ENCODE measurements at places on chromosomes 3 and 15. TPM values are rescaled to one million over a fixed set of nuclear protein-coding genes. Genes with fewer than 3 reads are reported as not detected.

DNA sequence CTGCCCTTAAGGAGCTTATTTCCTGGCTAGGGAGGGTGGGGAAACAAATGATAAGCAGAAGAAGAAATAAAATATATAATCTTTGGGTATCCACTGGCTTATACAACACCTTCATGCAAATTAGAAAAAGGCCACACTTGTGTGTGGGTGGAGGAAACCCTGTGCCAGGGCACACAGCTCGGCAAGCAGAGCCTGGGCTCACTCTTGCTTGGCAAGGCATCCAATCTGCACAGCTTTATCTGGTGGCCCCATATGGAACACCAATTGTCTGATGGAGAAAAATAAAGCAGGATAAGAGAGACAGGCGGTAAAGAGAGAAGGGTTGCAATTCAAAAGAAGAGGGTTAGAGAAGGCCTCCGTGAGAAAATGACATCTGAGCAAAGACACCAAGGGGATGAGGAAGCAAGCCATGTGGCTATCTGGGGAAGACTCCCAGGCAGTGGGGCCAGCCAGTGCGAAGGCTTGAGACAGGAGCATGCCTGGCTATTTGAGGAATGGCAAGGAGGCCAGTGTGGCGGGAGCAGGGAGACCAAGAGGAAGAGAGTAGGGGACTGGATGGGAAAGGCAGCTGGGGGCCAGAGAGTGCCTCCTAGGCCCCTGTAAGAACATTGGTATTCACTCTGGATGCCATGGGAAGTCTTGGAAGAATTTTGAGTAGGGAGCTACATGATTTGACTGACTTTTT is 22.5 kb upstream of the VPS8 start:
- no peak for DNase-seq
- no peaks in the 10 kb centered on the region for H3K27me3 ChIP-seq
- H3K4me3 ChIP-seq, result no peak overlapping the region
- no peaks in the 10 kb centered on the region for H3K36me3 ChIP-seq
- H3K4me1 ChIP-seq, result no peaks in the 10 kb centered on the region
- H3K27ac ChIP-seq, result no peak overlapping the region

DNA sequence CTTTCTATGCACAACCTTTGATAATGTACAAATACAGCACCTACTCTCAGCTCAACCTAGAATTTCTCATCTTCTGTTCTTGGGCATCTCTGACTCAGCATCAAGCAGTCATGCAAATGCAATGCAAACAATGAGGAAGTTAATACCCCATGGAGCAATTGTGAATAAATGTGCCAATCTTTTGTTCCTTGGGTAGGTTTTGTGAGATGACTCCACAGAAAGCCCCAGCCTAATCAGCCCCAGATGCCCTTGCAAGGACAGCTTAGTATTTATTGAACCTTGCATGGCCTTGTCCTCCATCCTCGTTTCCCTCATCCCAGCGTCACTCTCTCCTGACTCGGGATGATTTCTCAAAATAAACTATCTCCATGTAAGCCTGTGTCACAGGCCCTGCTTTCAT is 494.7 kb upstream of the NECTIN3 start:
- H3K4me3 ChIP-seq, result no peak overlapping the region
- no peaks in the 10 kb centered on the region for H3K4me1 ChIP-seq
- DNase-seq, result no peak
- H3K36me3 ChIP-seq, result no peaks in the 10 kb centered on the region
- H3K27me3 ChIP-seq, result no peaks in the 10 kb centered on the region
- H3K27ac ChIP-seq, result no peak overlapping the region

The SMCO1 gene
- total RNA-seq, result 0.05 TPM

DNA sequence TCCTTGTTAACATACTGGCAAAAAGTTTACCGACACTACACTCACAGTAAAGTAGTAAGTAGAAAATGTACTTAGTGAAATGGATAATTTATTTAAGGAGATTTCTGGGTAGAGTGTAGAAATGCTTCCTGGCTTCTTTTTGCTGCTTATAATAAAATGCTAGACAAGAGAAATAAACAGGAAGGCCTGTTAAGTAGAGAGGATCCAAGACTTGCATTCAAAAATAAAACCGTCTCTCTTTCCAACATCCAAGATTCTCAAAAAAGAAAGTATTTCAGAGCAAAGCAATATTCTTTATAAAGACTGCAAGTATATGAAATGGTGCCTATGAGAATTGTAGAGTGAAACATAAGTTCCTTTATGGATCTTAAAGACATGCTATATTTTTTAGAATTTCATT is 77.0 kb upstream of the CNTN6 start:
- H3K36me3 ChIP-seq, result no peaks in the 10 kb centered on the region
- no peak overlapping the region for H3K27ac ChIP-seq
- H3K4me1 ChIP-seq, result no peaks in the 10 kb centered on the region
- no peak overlapping the region for H3K4me3 ChIP-seq

DNA sequence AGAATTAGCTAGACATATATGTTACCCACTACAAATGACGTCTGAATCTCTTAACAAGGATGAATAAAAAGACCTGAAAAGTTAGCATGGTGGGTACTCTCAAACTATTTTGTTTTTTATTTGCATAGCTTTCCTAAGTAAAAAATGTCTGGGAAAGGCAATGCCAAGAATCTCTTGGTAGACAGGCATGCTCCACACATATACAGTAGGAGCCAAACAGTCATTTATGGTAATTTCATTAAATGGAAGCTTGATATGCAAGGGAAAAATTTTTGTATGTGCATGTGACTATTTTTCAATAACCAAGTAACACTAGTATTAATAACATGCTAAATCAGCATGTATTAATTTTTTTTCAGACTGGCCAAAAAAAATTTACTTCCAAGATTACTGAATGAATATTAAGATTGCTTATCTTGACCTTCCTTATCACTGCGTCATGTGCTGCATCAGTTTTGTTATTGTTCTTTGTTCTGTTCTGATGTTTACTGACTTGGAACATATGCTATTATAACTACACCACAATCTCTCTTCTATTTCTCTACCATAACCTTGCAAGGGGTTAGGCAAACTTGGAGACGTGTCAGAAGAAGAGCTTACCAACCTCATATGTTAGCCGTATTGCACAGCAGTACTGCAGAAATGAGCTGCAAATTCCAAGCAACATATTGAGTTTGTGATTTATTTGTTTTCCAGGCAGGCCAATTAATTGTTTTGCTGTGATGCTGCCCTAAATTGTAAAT is 255.3 kb downstream of the RBMS3 start:
- no peaks in the 10 kb centered on the region for H3K27me3 ChIP-seq
- no peak overlapping the region for H3K4me3 ChIP-seq
- H3K36me3 ChIP-seq, result no peaks in the 10 kb centered on the region
- DNase-seq, result no peak
- no peaks in the 10 kb centered on the region for H3K4me1 ChIP-seq
- H3K27ac ChIP-seq, result no peak overlapping the region

- H3K27me3 ChIP-seq, result no peaks in the 10 kb centered on the region
- peaks cover 28% of the 10 kb centered on the region for H3K4me1 ChIP-seq
- peak overlapping the region; percentile 96 for H3K4me3 ChIP-seq
Observed at GRCh38 chr3:98731720-98732285, 31.3 kb upstream of the ST3GAL6 start.

DNA sequence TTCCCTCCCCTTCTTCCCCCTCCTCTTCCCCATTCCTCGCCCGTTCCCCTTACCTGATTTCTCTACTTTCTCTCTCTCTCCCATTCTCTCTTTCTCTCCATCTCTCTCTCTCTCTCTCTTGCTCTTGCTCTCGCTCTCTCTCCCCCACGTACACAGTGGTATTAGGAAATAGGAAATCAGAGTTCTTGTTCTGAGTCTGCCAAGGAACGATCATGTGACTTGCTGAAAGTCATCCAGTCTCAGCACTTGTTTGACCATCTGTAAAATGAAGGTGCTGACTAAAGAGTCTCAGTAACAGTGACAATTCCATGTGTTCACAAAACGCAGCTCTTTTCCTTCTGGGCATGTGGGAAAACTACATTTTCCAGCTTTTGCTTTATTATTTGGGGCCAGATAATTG is 445.0 kb upstream of the TGFBR2 start:
- H3K4me1 ChIP-seq, result no peaks in the 10 kb centered on the region
- no peaks in the 10 kb centered on the region for H3K36me3 ChIP-seq
- H3K27ac ChIP-seq, result no peak overlapping the region
- no peak for DNase-seq
- H3K27me3 ChIP-seq, result no peaks in the 10 kb centered on the region

GRCh38 chr3:157786618-157787017 is 283.4 kb upstream of the VEPH1 start:
- H3K4me3 ChIP-seq, result no peak overlapping the region
- H3K36me3 ChIP-seq, result no peaks in the 10 kb centered on the region
- no peaks in the 10 kb centered on the region for H3K4me1 ChIP-seq
- no peak overlapping the region for H3K27ac ChIP-seq

GRCh38 chr15:79834495-79834894 is 62.3 kb downstream of the MTHFS start:
- no peak for DNase-seq
- H3K4me1 ChIP-seq, result no peaks in the 10 kb centered on the region
- H3K27me3 ChIP-seq, result no peaks in the 10 kb centered on the region
- H3K36me3 ChIP-seq, result peaks cover 6% of the 10 kb centered on the region
- no peak overlapping the region for H3K27ac ChIP-seq
- H3K4me3 ChIP-seq, result no peak overlapping the region

- H3K36me3 ChIP-seq, result no peaks in the 10 kb centered on the region
- no peaks in the 10 kb centered on the region for H3K4me1 ChIP-seq
- no peak overlapping the region for H3K4me3 ChIP-seq
- DNase-seq, result peak; percentile 22
- H3K27me3 ChIP-seq, result no peaks in the 10 kb centered on the region
Observed at GRCh38 chr3:17118771-17119170, 234.0 kb downstream of the PLCL2 start.

DNA sequence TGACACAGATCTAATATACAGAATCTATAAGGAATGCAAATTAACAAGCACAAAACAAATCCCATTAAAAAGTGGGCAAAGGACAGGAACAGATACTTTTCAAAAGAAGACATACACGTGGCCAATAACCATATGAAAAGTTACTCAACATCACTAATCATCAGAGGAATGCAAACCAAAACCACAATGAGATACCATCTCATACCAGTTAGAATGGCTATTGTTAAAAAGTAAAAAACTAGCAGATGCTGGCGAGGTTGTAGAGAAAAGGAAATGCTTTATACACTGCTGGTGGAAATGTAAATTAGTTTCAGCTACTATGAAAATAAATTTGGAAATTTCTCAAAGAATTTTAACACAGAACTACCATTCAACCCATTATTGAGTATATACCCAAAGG is 50.7 kb downstream of the ADAMTS17 start:
- H3K27ac ChIP-seq, result no peak overlapping the region
- DNase-seq, result no peak
- H3K4me3 ChIP-seq, result no peak overlapping the region
- no peaks in the 10 kb centered on the region for H3K36me3 ChIP-seq
- H3K27me3 ChIP-seq, result no peaks in the 10 kb centered on the region
